K562 (cell line): ENCODE measurements at places on chromosomes 11 and 22. TPM values are rescaled to one million over a fixed set of nuclear protein-coding genes. Genes with fewer than 3 reads are reported as not detected.

OR8B3 gene
- total RNA-seq: not detected in 2 replicates

CALCA gene
- total RNA-seq: not detected in 2 replicates

TRIM29 gene
- 0.31 and 1.4 TPM in 2 replicates for total RNA-seq

RAG1 gene
- total RNA-seq: 1.6 and 2.1 TPM in 2 replicates

GRCh38 chr11:94332814-94333213, 28.4 kb downstream of the IZUMO1R start:
- no peak for DNase-seq

- no peak for DNase-seq
Observed at GRCh38 chr11:130426223-130426836, 2.1 kb downstream of the ADAMTS8 start.
